HEK293T (cell line): ENCODE measurements at places on chromosomes 5 and 9.
A peak's percentile ranks its signal among the peaks of the same experiment; 100 is the strongest.

GRCh38 chr9:90956026-90956810 lies 154.6 kb downstream of the SYK start:
- no peak for DNase-seq

- DNase-seq = no peak
Observed at GRCh38 chr5:173278641-173279040, 43.6 kb upstream of the NKX2-5 start.

DNA sequence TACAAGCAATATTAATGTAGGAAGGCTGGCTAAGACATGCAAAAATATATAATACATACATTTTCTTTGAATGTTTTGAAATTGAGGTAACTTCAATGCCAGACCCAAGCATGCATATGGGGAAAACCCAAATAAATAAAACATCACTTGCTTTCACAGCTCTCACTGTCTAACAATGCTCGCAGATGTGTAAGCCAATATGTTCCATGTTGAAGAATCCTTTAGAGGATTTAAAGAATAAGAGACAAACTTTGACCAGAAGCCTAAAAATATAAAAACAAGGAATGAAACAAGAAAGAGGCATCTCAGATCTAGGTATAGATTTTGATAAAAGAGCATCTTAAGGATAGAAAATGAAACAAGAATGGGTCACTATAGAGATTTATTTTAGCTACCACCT lies 354.2 kb downstream of the CDH10 start:
- DNase-seq = no peak

- no peak for DNase-seq
Observed at GRCh38 chr9:133786371-133786753, 48.2 kb upstream of the SARDH start.

- DNase-seq = no peak
Observed at GRCh38 chr5:25029004-25029403, 384.2 kb upstream of the CDH10 start.

DNA sequence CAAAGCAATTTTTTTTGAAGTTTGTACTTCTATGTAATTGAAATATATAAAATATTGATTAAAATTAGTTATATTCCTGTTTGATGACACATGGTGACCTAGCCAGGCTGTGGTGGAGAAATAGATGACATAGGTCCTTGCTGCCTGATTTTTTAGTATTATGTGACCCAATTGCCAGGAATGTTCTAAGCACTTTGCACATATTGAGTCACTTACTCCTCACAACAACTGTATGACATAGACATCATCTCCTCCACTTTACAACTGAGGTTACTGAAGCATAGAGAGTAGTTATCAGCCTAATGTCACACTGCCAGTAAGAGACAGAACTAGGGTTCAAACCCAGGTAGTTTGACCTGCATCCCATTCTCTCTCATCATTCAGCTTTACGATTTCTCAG lies 26.2 kb upstream of the SNX18 start:
- DNase-seq = no peak

DNA sequence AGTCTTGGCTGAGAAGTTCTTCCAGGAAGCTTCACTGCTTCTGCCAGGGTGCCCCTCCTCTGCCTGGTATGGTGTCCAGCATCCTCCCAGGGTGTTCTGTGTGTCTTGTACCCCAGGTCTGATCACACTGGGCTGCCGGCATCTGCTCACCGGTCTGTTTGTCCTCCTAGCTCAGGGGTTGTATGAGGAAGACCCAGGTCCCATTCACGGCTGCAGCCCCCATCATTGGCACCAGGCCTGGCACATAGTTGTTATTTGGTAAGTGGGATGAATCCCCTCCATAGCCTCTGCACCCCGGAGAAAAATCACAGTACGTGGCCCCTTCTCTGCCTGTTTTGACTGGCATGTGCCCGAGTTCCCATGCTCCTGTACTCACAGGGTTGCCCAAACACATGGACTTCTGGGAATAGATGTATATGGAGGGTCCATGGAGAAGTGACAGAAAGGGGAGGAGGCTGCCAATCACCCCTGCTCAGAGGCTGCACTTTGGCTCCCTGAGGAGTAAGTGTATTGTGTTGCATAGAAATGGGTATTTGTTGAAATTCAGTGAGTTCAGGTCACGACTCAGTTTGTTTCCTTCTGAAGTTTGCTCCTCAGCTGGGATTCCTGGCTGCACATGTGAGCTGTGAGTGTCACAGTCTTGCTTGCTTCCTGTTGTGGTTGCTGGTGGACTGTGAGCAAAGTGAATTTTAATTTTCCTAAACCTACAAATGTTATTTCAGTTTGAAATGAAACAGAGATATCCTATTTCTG lies 96.2 kb downstream of the HSPA4 start:
- DNase-seq = no peak

DNA sequence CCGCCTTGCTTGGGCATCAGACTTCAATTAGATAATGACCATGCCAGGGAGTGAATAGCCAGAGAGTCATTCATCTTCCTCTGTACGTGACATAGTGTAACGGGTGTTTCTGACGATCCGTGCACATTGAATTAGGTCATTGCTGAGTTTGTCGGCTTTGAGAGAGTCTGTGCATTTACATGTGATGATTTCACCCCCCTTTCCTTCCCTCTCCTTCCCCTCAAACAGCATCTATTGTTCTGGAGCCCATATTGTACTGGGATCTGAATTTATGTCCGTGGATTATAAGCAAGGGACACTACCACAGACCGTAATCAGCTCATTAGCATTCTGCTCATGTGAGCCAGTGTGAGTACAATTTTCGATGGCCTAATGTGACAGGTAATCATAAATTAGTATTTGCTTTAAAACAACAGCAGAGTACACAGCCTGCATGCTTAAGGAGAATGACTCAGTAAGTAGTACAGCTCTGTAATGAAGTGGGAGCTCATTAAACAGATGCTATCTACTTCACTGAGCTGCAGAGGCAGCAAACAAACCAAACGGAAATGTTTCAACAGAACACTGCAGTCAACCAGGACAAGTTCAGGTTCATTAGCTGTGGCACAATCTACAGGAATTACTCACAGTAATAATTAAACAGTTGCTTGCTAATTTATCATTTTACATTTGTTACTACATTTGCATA lies 302.1 kb downstream of the CSNK1G3 start:
- peak; percentile 14 for DNase-seq

- DNase-seq = no peak
Observed at GRCh38 chr5:176547802-176548201, 1.3 kb upstream of the CDHR2 start.
